ENCODE measurements at places on chromosomes 11 and 22.

DNA sequence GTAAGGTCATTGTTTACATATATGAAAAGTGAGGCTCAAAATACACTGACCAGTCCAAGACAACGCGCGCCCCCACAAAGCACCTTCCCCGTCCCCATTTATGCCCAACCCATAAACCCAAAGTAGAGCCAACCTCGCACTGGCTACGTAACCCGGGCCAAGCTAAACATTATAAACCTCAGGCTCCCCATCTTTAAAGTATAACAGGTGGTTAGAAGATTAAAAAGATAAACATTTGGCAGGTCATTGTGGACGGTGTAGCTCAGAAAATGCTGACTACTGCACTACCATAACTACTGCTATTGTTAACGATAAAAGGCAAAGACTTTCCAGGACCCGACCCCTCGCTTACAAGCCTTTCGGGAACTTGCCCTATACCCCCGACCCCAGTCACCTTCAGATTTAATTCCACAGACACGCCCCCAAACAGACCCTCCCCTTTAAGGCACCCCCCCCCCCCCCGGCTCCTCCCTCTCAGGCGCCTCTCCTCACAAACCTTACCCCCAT lies 470 bp downstream of the NUMA1 start:
- no peak for DNase-seq

DNA sequence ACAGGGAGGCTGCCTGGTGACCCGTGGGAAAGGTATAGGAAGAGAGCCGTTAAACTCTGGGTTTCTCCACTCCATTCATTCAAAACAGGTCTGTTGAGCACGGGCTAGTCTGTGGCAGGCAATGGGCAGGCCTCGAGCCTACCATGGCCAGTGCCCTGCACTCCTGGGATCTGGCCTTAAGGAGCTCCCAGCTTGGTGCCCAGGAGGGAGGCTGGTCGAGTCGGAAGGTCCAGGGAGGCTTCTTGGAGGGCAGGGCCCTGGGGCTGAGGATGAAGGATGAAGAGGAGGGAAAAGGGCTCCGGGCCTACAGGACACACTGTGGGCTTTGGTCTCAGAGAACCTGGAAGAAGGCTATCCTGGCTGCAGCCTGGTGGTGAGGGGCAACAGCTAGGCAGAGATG lies 41.9 kb upstream of the MN1 start:
- DNase-seq = no peak

GRCh38 chr11:69099180-69099579 lies 50.4 kb downstream of the TPCN2 start:
- DNase-seq = no peak

DNA sequence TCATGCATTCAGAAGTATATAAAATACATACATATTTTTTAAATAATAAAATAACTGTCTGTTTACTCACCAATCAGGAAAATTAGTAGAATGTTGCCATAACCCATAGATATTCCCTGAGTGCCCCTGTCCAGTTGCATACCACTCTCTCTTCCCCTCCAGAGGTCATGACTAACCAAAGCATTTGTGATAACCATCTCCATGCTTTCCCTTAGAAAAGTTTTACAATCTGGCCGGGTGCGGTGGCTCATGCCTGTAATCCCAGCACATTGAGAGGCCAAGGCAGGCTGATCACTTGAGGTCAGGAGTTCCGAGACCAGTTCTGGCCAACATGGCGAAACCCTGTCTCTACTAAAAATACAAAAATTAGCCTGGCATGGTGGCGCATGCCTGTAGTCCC lies 33.2 kb upstream of the LDHA start:
- no peak for DNase-seq

DNA sequence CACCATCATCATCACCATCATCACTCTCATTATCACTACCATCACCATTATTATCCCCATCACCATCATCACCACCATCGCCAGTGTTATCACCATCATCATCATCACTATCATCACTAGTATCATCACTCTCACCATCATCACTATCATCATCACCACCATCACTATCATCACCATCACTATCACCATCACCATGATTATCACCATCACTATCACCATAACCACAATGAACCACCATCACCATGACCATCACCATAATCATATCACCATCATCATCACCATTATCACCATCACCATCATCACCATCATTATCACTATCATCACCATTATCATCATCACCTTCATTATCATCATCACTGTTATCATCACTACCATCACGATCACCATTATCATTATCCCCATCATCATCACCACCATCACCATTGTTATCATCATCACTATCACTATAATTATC lies 326.7 kb downstream of the BRD1 start:
- DNase-seq = no peak

- no peak for DNase-seq
These were observed 933 bp downstream of the BRSK2 start for GRCh38 chr11:1390569-1391164.

DNA sequence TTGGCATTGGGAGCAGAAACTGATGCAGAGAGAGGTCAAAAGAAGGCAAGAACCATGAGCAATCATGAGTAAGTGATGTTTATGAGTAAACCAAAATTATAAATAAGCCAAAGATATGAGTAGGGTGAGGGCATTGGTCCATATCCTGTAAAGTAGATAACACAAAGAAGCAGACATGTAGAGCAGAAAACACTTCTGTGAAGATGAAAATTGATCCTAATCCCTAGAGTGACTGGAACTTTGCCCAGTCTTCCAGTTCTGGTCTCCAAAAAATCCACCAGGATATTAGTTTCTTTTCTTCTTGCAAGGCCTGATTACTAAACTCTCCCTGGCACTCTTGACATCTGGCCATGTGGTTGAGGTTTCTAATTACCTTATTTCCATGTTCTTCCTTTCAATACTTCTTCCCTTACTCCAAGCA lies 13.7 kb upstream of the DRD2 start:
- no peak for DNase-seq

DNA sequence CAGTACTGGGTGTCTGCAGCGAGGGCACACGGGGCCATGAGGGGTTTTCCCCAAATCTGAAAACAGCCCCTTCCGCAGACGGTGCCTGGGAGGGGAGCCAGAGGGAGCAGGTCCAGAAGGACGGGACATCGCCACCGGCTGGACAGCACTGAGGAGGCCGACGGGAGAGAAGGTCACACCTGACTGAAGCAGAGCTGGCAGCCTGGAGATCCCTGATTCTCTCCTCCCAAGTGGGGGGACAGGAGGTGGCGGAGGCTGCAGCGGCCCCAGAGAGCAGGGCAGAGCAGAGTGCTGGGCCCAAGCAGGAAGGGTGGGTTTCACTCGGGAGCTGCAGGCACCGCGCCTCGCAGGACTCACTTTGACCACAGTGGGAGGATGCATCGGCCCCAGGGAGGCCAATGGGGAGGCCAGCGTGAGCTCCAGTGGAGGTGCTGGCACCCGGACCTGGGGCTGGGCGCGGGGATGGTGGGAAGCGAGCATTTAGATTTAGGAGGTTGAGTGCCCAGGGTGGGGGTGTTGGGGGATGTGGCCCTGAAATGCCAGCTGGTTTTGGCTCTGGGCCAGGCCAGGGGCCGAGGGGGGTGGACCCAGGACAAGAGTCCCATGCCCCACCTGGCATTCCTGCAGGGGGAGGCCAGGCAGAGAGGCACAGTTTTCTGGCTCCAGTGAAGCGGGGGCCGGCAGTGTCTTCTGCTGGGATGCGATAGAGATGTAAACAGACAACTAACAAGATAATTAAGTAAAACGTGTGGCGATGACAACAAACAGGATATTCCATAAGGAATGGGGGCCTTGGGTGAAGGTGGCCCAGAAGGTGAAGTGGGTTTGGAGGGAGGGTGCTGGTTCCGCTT lies 92.3 kb upstream of the FGF3 start:
- DNase-seq = no peak

DNA sequence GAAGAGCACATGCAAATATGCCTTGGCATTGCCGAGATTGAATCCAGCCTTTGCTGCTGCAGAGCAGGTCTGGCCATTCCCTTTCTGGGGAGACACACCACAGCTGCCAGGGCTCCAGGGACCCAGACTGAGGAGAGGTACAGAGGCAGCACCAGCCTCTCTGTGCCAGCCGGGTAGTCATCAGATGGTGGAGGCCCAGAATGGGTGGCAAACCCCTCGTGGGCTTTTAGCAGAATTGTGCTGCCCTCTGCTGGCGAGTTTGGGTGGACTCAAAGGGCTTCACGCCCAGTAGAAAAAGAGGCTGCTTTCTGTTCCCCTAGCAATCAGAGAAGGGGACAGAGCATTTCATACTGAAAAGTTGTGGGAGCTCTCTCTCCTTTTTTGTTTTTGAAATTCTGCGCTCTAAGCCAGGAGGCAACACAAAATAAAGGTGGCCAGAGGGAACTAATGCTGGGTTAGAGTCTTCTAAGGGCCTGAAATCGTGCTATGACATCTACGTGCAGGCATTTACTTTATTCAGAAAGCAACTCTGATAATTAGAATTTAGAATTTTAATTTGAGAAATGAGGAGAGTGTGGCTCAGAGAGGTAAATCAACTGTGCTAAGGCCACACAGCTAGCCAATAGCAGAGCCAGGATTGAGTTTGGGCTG lies 158.8 kb upstream of the NAV2 start:
- peak; percentile 11 for DNase-seq

DNA sequence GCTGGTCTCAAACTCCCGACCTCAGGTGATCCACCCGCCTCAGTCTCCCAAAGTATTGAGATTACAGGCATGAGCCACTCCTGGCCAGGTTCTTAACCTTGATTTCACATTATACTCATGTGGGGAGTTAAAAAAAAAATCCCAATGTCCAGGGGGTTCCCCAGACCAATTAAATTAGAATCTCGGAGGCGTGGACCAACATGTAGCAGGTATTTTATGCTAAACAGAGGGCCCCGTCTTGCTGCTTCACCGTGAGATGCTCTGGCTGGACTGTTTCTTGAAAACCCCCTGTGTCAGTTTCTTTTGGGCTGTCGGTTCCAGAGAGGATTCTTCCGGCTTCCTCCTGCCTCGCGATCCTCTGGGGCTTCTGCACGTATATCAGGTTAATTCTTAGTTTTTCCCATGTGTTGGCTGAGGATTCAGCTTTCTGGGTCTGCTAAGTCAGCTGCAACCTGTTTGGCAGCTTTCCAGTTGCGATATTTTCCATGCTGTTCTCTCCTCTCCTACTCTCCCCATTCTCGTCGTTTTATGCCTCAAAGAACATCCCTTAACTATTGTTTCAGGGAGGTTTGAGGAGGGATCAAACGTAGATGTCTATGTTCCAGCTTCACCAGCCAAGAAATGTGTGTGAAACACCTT lies 50.6 kb upstream of the ACCSL start:
- no peak for DNase-seq

DNA sequence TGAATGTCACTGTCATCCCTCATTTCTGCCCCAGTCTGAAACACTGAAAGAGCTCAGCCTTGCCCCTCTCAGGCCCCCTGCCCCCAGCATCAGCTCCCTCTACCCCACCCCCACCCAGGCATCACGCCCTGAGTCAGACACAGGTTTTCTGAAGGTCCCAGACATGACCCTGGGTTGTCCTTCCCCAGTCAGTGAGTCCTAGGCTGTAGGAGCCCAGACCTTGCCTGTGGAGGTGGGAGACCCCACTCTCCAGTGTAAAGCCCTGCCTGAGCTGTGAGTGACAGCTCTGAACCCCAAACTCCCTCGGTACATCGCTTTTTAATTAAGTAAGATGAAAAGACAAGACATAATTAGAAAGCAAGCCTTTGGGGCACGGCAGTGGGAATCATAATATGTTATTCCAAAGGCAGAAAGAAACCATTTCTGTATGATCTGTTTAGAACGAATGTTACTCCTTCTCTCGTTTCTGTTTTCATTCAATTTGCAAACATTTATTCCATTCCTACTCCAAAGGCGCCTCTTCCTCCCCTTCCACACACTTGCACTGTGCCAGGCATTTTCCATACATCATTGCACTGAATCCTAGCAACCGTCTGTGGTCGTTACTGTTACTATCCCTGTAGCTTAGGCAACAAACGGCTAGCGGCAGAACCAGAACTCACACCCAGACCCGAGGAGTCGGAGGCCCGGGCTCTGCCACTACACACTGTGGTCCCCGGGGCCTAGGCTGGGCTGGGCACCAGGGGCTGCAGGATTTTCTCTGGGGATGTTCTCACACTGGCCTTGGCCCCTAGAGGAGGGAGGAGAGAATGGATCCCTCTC lies 63.4 kb downstream of the CD6 start:
- no peak for DNase-seq

DNA sequence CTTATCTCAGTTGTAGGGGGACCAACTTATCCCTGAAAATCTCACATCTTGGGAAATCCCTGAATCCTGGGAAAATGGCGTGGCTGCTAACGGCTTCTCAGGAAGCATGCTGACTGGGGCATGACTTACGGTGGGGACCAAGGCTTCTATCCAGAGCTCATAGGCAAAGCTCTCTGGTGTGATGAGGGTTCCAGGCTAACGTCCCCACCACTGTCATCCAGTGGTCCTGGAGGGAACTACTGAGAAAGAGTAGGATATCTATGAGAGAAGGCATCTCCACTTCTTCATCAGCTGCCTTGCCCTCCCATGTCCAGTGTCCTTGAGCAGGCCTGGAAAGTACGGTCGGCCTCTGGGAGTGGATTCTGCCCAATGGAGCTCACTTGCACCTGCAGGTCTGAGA lies 210.4 kb upstream of the B3GAT1 start:
- no peak for DNase-seq

GRCh38 chr11:8948886-8949285 lies 6.1 kb upstream of the ASCL3 start:
- no peak for DNase-seq

GRCh38 chr11:66189031-66189745 lies 79.3 kb upstream of the RAB1B start:
- no peak for DNase-seq

DNA sequence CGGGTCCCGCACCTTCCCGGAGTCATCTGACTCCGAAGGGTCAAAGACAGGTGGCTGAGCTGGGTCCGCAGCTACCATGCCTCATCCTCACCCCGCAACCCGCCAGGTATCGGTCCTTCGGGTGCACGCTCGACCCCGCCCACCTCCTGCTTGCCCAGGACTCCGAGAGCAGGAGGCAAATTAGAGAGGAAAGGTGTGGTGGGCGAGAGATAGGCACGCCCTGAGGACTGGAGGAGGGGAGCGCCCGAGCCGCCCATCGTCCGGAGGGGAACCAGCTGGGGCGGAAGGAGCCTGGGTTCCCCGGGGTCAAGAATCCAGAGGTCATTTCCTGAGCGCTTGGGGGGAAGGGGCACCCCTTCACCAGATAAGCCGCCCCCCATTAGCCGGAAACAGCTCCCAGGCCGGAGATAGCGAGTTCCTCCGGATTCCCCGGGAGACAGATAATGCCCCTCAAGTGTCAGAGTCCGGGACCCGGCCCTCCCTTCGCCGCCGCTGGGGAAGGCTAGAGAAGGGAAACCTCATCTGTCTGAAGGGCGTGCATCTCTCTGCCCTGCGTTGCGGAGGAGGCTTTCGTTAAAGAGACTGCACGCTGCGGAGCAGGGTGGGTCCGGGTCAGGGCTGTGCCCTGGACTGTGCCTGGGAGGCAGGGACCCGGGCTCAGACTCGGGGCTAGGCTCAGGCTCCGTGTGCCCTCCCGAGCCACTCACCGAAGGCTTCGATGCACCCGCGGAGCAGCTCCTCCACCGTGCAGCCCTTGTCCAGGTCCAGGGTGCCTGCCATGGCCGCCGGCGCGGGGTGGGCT lies 1.7 kb downstream of the RASGRP2 start:
- peak; percentile 72 for DNase-seq

- DNase-seq = no peak
These were observed 39.9 kb upstream of the MYO18B start for GRCh38 chr22:25702040-25702439.

Data from CMK (cell line).